Stimulated activated CD4-positive, alpha-beta T cell treated with anti-CD3 and anti-CD28 coated beads, Interleukin-2, amount 100 ng/mL, for 48 hours (primary cell): ENCODE measurements at places on chromosomes 13 and 19.

DNA sequence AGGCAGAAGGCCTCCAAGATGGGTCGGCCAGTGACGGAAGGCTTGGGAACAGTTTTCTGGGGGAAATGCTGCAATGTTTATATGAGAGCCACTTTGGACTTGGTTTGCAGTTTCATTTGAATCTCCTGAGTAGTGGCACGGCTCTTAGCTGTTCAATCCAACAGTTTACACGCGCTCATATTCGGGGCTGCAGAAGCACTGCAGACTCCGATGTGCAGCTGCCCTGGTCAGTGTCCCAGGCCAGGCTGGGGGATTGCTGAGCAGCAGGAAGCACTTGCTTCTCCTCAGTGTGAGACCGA lies 31.7 kb downstream of the CEBPG start:
- DNase-seq = no peak

DNA sequence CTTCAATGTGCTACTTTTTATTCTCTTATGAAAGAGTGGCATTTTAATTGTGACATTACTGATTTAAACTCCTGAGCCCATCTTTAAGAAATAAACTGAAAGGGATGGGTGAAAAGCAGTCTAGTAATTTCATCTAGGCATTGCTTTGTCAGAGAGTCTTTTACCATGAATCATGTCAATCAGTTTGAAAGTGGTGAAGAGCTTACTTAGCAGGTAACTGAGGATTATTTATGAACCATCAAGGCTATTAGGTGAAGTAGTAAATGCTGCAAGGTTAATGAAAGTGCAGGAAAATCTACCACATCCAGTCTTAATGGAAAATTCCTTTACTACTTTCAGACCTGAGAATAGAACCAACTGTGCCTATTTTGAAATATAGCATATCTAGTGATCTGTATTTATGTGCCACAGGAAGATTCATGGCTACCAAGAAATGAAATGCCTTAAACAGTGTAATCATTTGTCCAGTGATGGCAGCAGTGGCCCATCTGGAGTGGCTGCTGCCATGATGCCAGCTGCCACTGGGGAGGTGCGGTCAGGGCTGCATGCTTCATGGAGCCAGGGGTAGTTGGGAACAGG lies 368.9 kb downstream of the SLITRK6 start:
- DNase-seq = no peak

DNA sequence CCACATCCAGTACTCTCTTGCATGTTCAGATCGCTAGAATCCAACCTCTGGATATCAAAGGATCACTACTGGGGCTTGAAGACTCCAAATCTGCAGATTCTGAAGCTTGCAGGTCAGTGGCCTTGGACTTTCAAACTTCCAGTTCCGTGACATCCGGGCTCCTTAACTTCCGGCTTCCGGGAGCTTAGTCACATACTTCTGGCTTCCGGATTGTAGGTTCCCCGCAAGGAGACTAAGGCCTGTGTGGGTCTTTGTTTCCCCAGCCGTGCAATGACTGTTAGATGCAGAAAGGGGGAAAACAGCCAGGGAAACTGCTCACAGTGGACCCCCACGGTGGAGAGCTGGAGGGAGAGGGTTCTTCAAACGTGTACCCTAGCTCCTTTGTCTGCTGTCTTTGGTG lies 41.4 kb downstream of the ZNF333 start:
- no peak for DNase-seq

DNA sequence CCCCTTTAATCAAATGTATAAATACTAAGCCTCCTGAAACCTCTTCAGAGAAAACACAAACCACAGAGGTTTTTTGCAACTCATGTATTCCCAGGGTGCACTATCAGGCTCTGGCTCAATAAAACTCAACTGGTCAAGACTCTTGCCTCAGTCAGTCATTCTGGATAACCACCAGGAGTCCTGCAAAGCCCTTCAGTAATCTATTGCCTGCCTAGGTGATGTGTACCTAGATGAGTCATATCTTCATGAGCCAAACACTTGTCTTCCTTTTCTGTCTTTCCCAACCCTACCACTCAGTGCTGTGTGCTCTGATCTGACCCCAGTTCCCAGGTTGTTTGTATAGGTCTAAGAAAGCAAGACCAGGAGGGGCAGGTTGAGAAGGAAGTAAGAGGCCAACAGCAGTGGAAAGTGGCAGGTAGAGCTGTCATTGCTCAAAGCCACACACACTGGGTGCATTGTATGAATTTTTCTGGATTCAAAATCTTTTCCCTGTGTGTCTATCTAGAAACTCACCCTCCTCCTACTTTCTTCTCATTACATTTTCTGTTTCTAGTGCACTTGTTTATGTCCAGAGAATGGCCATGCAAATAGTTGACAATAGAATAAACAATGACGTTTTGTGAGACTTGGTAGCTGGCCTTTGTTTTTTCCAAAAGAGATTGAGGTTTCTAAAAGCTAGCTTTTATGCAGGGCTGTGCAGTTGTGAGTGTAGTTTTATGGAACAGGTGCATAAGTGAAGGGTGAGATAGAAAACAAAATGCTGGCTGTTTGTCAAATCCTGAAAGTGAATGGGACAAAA lies 48.1 kb downstream of the PSG1 start:
- DNase-seq = no peak

DNA sequence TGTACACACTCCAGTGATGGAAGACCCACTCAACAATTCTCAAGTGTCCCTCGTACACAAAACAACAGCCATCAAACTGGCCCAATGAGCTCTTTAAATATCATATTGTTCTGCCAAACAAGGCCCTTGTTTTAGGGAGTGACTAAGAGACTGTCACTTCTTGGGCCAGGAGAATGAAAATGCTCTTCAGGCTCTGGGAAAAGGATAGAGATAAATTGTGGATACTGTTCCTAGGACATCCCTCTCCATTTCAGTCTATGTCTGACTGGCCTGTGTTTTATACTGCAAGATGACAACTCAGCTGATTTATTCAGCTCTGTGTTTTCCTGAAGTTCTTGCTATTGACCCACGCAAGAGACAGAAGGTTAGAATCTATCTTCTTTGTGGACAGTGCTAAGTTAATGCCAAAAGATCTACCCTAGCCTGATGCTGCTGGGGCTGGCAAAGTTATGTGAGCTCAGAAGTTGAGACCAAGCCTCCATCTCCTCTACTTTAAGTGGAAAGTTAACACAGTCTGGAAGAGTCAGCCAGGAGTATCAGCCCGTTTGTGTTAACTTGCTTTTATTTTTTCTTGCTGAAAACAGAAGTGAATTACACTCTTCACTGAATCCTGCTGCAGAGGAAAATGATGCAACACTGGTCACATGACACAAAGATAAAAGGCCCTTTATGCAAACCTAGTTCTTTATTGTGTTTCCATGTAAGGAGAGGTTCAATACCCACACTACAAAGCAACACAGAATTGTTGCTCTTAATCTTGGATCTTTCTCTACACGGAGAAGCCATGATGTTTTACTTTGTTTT lies 14.6 kb downstream of the FRY start:
- no peak for DNase-seq

GRCh38 chr13:41007744-41008128 lies 11.4 kb downstream of the ELF1 start:
- DNase-seq = no peak

DNA sequence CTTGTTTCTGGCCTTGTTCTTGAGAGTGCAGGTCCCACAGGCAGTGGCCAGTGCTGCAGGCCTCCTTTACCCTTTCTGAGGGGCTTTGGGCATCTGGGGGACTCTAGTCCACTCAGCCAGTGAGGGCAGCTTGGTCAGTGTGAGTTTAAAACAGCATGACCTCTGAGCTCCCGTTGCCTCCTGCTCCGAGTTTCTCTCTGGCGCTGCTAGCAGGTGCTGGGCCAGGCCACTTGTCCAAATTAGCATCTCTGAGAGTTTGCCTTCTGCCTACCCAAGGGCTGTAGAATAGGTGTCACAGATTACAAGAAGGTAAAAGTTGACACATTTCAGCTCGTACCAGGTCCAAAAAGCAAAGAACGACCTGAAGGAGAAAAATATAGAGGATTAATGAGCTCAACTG lies 105.9 kb downstream of the SIPA1L3 start:
- no peak for DNase-seq

GRCh38 chr13:63896321-63896720 lies 2480.7 kb upstream of the PCDH20 start:
- no peak for DNase-seq

- DNase-seq = no peak
Measured at GRCh38 chr19:1257475-1258162, 9.2 kb downstream of the MIDN start.

DNA sequence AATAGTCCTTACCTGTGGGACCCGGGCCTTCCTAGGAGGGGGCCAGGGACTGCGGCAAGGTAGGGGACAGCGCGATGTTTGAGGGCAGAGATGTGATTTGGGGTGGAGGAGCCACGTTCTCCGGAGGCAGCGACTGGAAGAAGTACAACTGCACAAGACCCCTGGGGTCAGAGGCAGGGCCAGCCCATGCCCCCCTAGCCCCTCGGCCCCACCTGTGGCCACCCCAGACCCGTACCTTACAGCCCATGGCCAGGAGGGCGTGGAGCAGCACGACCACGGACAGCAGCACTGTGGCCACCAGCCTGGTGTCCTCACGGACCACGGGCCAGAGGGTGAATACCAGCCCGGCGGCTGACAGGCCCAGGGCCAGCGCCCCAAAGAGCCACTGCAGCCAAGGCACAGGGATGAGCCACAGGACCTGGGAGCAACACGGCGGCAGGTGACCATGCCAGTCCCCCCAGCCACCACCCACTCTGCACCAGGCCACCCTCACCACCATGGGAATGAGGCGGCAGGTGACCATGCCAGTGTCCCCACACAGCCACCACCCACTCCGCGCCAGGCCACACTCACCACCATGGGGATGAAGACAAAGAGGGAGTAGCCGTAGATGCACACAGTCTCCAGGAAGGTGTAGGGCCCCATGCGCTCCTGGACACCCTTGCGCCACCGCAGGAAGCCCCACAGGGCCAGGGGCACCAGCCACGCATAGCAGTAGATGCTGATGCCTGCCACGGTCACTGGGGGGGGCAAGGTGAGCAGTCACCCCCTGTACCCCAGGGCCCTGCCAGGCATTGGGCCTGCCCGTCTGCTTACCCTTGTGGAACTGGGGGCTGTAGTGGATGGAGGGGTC lies 5.0 kb downstream of the YIPF2 start:
- DNase-seq = no peak

DNA sequence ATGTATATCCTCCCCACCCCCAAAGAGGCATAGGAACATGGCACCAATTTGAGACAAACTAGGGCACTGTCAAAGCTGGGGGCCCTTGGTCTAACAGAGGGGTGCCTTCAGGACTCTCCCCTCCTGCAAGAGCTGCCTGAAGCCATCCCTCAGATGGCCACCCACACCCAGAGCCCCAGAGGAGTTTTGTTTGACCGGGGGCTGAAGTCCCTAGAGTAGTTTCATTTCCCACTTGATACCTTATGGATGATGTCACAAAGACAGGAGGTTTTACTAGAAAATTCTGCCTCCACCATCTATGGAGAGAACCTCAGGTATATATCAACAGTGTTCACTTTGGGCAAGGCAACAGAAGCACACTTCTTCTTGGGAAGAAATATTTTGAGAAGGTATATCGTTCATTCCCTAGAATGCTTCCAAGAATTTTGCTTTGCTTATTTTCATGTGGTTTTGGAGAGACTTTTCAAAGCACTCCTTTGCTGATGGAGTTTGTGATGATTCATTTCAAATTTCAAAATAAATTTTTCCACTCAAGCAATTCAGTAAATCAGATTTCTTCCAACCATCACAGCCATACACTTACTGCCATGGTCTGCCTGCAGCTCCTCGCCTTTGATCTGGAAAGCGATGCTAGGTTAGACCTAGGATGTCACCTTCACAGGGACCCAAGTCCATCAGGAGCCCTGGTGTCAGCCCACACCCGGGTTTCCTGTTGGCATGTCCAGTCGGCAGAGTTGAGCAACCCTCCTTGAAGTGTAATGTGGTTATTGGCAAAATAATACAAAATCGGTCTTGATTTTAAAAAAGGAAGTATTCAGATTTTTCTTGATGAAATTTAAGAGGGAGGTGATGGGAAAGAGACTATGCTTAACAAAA lies 207.0 kb downstream of the SHISA2 start:
- DNase-seq = no peak

DNA sequence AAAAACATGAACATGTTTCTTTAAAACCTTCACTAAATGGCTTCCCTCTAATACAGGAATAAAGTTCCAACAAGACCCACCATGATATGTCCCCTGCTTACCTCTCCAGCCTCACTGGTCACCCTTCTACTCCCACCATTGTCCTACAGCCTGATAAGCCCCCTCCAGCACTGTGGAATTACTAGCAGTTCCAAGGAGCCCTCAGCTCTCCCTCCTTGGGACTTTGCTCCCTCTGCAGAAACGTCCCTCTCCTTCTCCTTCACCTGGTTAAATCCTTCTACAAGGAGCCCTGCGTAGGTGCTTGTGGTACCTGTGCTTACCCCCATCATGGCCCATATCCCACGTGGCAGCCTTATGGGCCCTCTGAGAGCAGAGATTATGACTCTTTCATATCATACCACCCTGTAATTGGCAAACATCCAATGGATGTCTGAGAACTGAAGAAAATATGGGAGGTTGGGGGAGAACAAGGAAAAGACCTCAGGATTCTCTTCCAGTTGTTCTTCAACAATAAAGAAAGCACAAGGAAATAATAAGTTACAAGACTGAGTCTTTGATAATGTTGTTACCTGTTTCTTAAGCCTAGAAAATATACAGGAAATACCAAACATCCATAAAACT lies 26.1 kb upstream of the DOCK9 start:
- no peak for DNase-seq

DNA sequence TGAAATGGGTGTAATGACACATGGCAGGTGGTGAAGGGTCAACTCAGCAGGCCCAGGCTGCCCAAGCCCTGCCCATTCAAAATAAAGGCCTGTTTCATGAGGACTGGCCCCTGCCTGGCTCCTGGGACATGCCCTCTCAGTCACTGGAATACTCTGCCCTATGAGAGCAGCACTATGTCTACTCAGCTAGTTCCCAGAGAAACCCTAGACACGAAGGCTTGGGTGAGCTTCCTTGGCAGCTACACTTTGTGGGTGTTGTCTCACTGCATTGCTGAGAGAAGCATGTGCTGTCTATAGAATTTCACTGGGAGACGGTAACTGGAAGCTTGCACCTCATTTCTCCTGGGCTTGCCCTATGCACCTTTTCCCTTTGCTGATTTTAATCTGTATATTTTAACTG lies 752.8 kb downstream of the LIG4 start:
- DNase-seq = no peak

GRCh38 chr19:38932425-38933179 lies 1.9 kb downstream of the MRPS12 start:
- peak; percentile 43 for DNase-seq

DNA sequence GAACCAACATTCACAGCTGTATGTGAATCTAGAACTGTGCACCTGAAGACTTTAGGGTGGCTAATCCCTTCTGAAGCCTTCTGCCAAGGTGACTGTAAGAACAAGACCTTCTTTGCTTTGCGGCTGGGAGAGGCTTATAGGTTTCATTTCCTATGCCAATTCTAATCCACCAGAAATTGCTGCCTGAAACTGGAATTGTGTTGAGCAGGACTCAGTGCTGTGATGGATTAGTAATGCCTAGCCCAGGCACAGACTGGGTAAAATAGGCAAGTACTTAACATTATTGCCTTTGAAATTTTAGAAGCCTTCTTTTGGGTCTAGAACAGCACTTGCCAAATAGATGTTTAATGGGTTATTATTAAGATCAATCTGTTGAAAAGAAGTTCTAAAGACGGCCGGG lies 11.5 kb downstream of the SLC25A23 start:
- no peak for DNase-seq

GRCh38 chr13:102333320-102334198 lies 68.3 kb downstream of the FGF14 start:
- DNase-seq = no peak

GRCh38 chr13:42377640-42378382 lies 105.9 kb downstream of the AKAP11 start:
- DNase-seq = no peak
